ENCODE measurements at places on chromosomes 4 and X. TPM values are rescaled to one million over a fixed set of nuclear protein-coding genes. Genes with fewer than 3 reads are reported as not detected.
A peak's percentile ranks its signal among the peaks of the same experiment; 100 is the strongest.

The CLCN4 gene
- total RNA-seq, result 7.2 TPM

The RRH gene
- 0.25 TPM for total RNA-seq

The GPR119 gene
- not detected for total RNA-seq

The TASL gene
- total RNA-seq, result not detected

DNA sequence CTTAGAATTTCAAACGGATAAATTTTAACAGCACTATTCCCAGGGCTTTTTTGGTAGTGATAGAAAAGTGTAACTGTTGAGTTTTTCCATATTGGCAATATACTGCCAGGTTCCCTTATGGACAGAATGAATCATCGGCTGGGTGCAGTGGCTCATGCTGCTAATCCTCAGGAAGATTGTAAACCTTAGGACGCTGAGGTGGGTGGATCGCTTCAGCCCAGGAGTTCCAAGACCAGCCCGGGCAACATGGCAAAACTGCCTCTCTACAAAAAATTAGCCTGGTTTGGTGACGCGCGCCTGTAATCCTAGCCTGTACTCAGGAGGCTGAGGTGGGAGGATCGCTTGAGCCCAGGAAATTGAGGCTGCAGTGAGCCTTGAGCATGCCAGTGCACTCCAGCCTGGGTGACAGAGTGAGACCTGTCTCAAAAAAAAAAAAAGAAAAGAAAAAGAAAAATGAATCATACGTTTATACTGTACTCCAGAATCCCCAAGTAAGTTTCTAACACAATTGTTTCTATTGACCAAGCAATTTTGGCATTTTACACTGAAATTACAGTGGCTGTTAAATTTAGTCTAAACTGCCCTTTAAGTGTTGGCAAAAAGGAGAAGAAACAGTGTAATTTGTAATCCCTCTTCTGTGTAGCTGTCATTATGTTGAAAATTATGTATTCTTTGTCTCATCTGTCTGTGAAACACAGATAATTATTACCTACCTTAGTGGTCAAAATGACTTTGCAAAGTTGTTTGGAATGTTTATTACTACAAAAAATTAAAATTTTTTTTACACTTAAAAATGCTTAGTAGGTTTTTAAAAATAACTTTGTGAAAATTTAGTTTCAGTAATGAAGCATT, 1.8 kb downstream of the SLC30A9 start:
- H3K27me3 ChIP-seq, result no peaks in the 10 kb centered on the region
- no peaks in the 10 kb centered on the region for H3K36me3 ChIP-seq
- H3K4me3 ChIP-seq, result peak overlapping the region; percentile 87
- DNase-seq, result peak; percentile 12
- no peak overlapping the region for H3K27ac ChIP-seq
- peaks cover 17% of the 10 kb centered on the region for H3K4me1 ChIP-seq

- H3K27me3 ChIP-seq, result no peaks in the 10 kb centered on the region
- H3K4me1 ChIP-seq, result no peaks in the 10 kb centered on the region
- H3K4me3 ChIP-seq, result no peak overlapping the region
- no peak overlapping the region for H3K27ac ChIP-seq
- no peaks in the 10 kb centered on the region for H3K36me3 ChIP-seq
Measured at GRCh38 chrX:110569506-110569905, 210.9 kb downstream of the RTL9 start.

- no peak overlapping the region for H3K4me3 ChIP-seq
- H3K27me3 ChIP-seq, result no peaks in the 10 kb centered on the region
- no peaks in the 10 kb centered on the region for H3K4me1 ChIP-seq
- no peaks in the 10 kb centered on the region for H3K36me3 ChIP-seq
- no peak for DNase-seq
Measured at GRCh38 chr4:54027311-54027710, 37.1 kb downstream of the CHIC2 start.

DNA sequence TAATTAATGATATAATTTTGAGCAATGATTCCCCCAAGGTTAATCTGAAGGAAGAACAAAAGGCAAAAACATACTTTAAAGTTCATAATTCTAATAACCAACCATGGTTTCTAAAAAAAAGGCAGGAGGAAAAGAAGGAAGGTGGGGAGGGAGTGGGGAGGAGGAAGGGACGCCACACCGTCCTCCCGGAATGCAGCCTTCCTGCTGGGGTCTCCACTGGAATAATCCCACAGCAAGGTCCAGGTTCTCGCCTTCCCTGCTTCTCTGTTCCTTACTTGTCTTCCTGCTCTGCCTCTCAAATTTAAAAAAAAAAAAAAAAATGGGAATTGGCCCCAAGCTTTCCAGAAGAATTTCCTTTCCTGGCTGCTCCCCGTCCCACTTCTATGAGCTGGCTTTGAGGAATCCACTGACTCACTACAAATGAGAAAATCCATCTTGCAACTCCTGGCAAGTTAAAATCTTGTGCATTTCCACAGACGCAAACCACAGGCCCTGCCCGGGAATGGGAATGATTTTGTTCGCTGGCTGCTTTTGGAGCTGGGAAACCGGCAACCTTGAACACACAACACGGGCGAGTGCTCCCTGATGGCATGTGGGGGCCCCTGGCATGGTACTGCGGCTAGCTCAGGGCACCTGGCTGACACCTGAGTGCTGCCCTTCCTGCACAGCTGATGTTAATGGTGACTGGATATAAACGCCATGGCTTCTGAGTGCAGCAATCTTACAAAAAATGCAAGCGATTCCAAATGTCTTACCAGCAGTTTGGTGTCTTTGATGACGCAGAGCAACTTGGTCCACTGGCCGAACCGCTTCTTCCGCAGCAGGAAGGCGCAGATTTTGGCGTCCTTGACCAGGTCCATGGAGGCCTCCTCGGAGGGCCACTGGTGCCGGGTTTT, 97.0 kb downstream of the AFAP1 start:
- peak; percentile 100 for DNase-seq
- H3K27me3 ChIP-seq, result no peaks in the 10 kb centered on the region
- H3K4me3 ChIP-seq, result peak overlapping the region; percentile 27
- H3K27ac ChIP-seq, result peak overlapping the region; percentile 100

DNA sequence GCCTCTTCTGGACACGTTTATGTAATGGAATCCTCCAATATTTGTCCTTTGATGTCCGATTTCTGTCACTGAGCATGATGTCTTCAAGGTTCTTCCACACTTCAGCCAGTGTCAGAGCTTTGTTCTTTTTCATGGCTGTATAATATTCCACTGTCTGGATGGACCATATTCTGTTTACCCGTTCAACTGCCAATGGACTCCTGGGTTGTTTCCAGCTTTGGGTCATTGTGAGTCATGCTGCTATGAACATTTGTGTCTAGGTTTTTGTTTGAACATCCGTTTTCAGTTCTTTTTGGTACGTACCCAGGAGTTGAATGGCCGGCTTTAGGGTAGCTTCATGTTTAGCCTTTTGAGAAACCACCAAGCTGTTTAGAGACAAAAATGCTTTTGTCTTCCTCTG, 93.2 kb downstream of the SHOX start:
- no peak overlapping the region for H3K4me3 ChIP-seq
- no peaks in the 10 kb centered on the region for H3K27me3 ChIP-seq
- no peak for DNase-seq
- no peaks in the 10 kb centered on the region for H3K4me1 ChIP-seq
- H3K36me3 ChIP-seq, result no peaks in the 10 kb centered on the region
- no peak overlapping the region for H3K27ac ChIP-seq

- H3K4me3 ChIP-seq, result no peak overlapping the region
- H3K27ac ChIP-seq, result no peak overlapping the region
- no peaks in the 10 kb centered on the region for H3K4me1 ChIP-seq
- no peaks in the 10 kb centered on the region for H3K36me3 ChIP-seq
- no peak for DNase-seq
- no peaks in the 10 kb centered on the region for H3K27me3 ChIP-seq
Measured at GRCh38 chr4:118085700-118086099, 51.4 kb downstream of the NDST3 start.

- no peaks in the 10 kb centered on the region for H3K36me3 ChIP-seq
- no peak for DNase-seq
- no peak overlapping the region for H3K27ac ChIP-seq
- no peaks in the 10 kb centered on the region for H3K4me1 ChIP-seq
- H3K4me3 ChIP-seq, result no peak overlapping the region
- no peaks in the 10 kb centered on the region for H3K27me3 ChIP-seq
Measured at GRCh38 chrX:139766545-139766983, 58.6 kb upstream of the MCF2 start.

GRCh38 chr4:140675599-140676231, 80.5 kb downstream of the TBC1D9 start:
- H3K36me3 ChIP-seq, result peaks cover 12% of the 10 kb centered on the region
- no peak overlapping the region for H3K27ac ChIP-seq
- H3K27me3 ChIP-seq, result no peaks in the 10 kb centered on the region
- peak; percentile 29 for DNase-seq

GRCh38 chr4:123554801-123555232, 158.2 kb downstream of the SPRY1 start:
- peak; percentile 4 for DNase-seq
- no peaks in the 10 kb centered on the region for H3K36me3 ChIP-seq
- peaks cover 26% of the 10 kb centered on the region for H3K4me1 ChIP-seq
- H3K27ac ChIP-seq, result peak overlapping the region; percentile 23
- H3K27me3 ChIP-seq, result no peaks in the 10 kb centered on the region

GRCh38 chr4:92447255-92447905, 143.6 kb downstream of the GRID2 start:
- no peaks in the 10 kb centered on the region for H3K4me1 ChIP-seq
- DNase-seq, result no peak
- no peak overlapping the region for H3K4me3 ChIP-seq
- no peak overlapping the region for H3K27ac ChIP-seq
- H3K36me3 ChIP-seq, result no peaks in the 10 kb centered on the region
- no peaks in the 10 kb centered on the region for H3K27me3 ChIP-seq

GRCh38 chr4:114595207-114595606, 3.4 kb upstream of the UGT8 start:
- peaks cover 13% of the 10 kb centered on the region for H3K4me1 ChIP-seq
- H3K27me3 ChIP-seq, result peaks cover 17% of the 10 kb centered on the region
- H3K27ac ChIP-seq, result no peak overlapping the region
- H3K36me3 ChIP-seq, result no peaks in the 10 kb centered on the region
- DNase-seq, result no peak

DNA sequence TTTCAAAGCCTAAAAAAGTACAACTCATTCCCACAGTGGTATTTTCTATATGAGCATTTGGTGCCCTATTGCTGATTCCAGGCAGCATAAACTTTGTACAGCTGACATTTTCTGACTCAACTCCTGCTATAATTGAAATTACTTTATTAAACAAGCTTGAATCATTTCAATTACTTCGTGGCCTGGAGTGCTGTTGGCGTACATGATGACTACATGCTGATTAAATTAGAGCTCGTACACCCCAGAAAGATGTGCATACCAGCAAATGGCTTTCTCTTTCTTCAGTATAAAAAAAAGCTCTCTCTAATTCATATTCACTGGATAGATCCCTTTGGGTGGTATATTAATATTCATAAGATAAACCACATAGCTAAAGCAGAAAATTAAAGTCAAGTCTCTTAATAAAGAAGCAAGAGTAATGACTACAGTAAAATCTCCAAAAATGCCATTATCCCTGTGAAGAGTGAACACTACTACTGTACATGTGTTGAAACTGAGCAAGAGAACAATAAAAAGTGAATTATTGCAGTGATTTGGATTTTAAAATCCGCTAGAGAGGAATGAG, 245.0 kb upstream of the IGFBP7 start:
- no peak overlapping the region for H3K27ac ChIP-seq
- no peaks in the 10 kb centered on the region for H3K27me3 ChIP-seq
- H3K4me3 ChIP-seq, result no peak overlapping the region
- H3K4me1 ChIP-seq, result no peaks in the 10 kb centered on the region
- no peaks in the 10 kb centered on the region for H3K36me3 ChIP-seq
- peak; percentile 31 for DNase-seq

DNA sequence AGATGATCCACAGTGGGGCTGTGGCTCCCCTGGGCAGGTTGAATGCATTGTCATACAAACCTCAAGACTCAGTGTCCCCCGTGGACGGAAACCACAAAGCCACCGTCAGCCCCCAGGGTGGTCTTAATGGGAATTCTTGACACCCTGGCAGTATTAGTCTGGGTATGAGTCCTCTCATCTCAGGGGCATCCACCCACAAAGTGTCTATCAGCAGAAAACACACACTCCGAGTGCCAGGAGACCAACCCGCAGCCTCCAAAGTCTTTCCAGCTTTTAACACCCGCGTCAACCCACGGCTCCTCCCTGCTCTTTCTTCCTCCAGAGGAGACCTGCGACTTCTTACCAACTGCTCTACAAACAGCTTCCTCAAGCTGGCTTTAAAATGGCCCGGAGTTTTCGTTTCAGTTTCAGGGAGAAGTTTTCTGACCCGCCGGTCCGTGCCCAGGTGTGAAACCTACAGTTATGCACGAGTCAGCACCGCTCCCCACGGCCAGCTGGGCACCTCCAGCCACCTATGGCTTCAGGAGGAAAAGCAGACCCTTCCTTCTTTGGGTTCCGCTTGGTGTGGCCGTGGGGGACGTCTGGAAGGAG, 14.4 kb upstream of the ASMTL start:
- H3K4me3 ChIP-seq, result no peak overlapping the region
- peaks cover 10% of the 10 kb centered on the region for H3K4me1 ChIP-seq
- H3K27ac ChIP-seq, result no peak overlapping the region

DNA sequence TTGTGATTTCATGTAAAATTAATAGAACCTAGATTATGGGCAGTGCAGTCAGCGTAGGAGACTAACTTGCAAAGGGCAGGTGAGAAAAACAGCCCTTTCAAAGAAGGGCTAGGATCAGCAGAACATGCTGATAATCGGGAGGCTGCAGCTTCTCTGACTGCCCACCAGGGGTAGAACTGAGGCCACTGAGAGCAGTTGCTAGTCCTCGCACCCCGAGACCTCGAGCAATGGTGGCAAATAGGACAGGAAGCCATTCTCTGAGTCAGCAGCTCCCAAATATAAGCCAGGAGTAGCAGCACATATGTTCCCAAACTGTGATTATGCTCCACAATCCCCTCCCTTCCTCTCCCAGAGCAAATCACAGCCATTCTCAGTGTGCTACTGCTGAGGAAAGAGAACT, 186.5 kb downstream of the MSL3 start:
- no peaks in the 10 kb centered on the region for H3K27me3 ChIP-seq
- no peak overlapping the region for H3K4me3 ChIP-seq
- no peaks in the 10 kb centered on the region for H3K4me1 ChIP-seq

GRCh38 chrX:114166601-114167000, 417.3 kb upstream of the HTR2C start:
- no peak overlapping the region for H3K4me3 ChIP-seq
- no peak for DNase-seq
- H3K4me1 ChIP-seq, result no peaks in the 10 kb centered on the region
- H3K27me3 ChIP-seq, result no peaks in the 10 kb centered on the region
- H3K36me3 ChIP-seq, result no peaks in the 10 kb centered on the region

GRCh38 chr4:145199051-145199716, 18.8 kb upstream of the OTUD4 start:
- H3K27ac ChIP-seq, result no peak overlapping the region
- H3K27me3 ChIP-seq, result no peaks in the 10 kb centered on the region
- no peaks in the 10 kb centered on the region for H3K36me3 ChIP-seq
- DNase-seq, result no peak
- H3K4me3 ChIP-seq, result no peak overlapping the region

- no peak for DNase-seq
- no peak overlapping the region for H3K27ac ChIP-seq
- H3K4me3 ChIP-seq, result no peak overlapping the region
Measured at GRCh38 chrX:21661316-21661715, 3.2 kb upstream of the KLHL34 start.

- H3K4me1 ChIP-seq, result no peaks in the 10 kb centered on the region
- no peak overlapping the region for H3K27ac ChIP-seq
- no peaks in the 10 kb centered on the region for H3K36me3 ChIP-seq
- H3K4me3 ChIP-seq, result no peak overlapping the region
- H3K27me3 ChIP-seq, result no peaks in the 10 kb centered on the region
Measured at GRCh38 chr4:3572363-3572762, 40.1 kb upstream of the LRPAP1 start.

GRCh38 chr4:152363086-152363485, 172.8 kb downstream of the FBXW7 start:
- H3K4me1 ChIP-seq, result no peaks in the 10 kb centered on the region
- H3K4me3 ChIP-seq, result no peak overlapping the region
- DNase-seq, result peak; percentile 23
- H3K27me3 ChIP-seq, result no peaks in the 10 kb centered on the region
- H3K36me3 ChIP-seq, result no peaks in the 10 kb centered on the region
- H3K27ac ChIP-seq, result no peak overlapping the region
